ENCODE measurements at places on chromosomes 4 and X.

- no peak for DNase-seq
These were observed 40.8 kb upstream of the TADA2B start for GRCh38 chr4:7002336-7002735.

DNA sequence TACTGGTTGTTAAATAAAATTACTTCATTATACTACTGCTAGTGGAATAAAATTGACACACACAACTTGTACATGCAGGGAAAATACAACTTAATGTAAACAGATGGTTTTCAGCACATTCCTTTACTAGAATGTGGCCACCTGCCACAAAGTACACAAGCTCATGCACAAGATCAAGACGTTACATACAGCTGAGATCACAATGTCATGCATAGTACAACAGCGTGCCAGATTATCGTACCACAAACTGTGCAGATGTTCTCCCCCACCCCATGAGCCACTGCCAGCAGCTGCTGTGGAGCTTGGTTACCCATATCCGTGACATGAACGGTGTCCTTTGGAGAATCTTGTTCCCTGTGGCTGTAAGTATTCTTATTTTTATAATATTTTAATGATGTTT lies 27.7 kb downstream of the FBXO8 start:
- no peak for DNase-seq

GRCh38 chr4:97643179-97643578 lies 500.1 kb downstream of the STPG2 start:
- DNase-seq = no peak

DNA sequence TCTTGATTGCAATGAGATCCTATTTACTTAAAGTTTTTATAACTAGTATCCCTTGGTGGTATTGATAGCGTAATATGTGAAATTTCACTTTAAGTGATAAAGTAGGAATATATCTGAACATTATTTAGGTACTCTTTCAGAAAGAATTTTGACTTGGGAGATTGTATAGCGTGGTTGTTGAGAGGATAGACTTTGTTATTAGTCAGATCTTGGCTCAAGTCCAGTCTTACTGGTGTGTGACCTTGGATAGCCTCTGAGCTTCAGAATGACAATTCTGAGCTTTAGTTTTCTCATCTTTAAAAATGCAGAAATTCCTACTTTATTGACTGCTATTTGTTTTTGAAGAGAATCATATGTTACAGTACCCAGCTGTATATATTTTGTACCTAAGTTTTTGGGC lies 32.6 kb downstream of the DCK start:
- no peak for DNase-seq

DNA sequence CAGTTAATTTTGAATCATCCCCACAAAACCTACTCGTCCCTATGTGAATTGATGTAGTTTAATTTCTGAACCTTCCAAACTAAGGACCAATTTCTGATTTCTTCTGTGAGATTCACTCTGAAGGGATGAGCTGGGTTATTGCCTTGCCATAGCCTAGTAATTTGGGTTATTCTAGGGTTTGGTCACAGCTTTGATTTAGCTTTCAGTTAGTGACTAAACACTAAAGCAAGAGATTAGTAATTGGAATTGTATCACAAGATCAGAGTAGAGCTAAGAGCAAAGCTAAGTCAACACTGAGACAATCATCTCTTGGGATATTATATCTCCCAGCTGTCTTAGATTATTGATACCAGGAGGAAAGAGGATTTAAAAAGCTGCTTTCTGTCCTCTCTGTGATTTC lies 588.0 kb downstream of the CCSER1 start:
- no peak for DNase-seq

GRCh38 chrX:45842207-45842925 lies 641.7 kb upstream of the DIPK2B start:
- no peak for DNase-seq

GRCh38 chrX:117397844-117398243 lies 718.8 kb downstream of the KLHL13 start:
- DNase-seq = no peak

DNA sequence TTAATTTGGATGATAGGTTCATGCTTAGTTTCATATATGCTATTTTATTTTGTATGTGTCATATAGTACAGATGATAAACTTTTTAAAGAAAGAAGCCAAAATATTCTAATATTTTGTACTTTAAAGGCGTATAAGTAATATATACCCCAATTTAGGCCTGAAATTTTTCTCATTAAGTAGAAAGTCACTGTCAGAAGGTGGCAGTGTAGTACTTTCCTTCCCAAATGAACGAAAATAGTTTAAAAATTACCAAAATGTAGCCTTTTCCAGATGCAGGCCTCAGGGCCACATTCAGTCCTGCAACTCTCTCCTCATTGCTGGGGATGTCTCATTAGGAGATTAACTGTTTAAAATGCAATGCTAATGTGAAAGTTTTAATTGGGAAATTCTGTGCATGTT lies 1263.6 kb downstream of the C4orf33 start:
- DNase-seq = no peak

DNA sequence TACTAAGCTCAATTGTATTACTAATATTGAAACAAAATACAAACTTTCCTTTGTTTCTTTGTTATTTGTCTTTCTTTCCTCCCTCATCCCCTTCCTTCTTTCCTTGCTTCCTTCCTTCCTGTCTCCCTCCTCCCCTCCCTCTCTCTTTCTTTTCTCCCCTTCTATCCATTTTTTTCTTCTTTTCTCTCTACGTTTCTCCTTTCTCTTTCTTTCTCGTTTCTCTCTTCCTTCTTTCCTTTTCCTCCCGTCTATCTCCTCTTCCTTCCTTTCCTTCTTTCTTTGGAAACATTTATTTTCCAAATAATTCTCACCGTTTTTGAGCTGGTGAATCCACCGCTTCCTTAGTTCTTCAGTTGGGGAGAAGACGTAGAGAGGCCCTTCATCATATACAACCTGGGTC lies 16.3 kb downstream of the BTK start:
- no peak for DNase-seq

DNA sequence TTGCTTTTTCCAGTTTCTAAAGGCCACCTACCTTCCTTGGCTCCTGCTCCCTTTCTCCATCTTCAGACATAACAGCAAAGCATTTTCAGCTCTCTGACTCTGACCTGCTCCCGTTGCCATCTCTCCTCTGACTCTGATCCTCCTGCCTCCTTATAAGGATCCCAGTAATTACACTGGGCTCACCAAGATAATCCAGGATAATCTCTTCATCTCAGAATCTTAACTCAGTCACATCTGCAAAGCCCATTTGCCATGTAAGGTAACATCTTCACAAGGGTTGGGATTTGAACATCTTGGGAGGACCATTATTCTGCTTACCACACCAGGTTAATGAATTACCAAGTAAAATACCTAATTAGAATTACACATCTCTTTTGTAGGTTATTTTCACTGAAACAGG lies 41.3 kb upstream of the MAGED1 start:
- DNase-seq = no peak

GRCh38 chr4:41396214-41396613 lies 139.5 kb downstream of the UCHL1 start:
- DNase-seq = no peak

- DNase-seq = peak; percentile 5
These were observed 125.5 kb upstream of the MBNL3 start for GRCh38 chrX:132614297-132614696.

DNA sequence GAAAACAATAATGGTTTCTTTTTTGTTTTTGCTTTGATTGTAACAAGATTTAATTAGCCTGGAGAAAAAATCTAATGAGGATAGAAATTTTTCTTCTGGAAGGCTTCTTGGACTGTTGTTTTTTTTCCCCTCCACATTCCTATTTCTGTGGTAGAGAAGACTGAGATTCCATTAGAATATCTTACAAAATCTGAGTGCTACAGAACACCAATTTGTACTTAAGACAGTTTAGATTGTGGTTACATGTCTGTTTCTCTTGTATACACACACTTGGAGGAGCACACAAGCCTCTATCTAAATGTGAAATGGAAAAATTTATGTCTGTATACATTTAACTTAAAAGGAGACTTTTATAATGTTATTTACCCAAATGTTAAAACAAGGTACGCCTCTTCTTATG lies 176.9 kb upstream of the ARSJ start:
- no peak for DNase-seq

GRCh38 chrX:131830400-131831184 lies 192.5 kb upstream of the STK26 start:
- DNase-seq = peak; percentile 89

DNA sequence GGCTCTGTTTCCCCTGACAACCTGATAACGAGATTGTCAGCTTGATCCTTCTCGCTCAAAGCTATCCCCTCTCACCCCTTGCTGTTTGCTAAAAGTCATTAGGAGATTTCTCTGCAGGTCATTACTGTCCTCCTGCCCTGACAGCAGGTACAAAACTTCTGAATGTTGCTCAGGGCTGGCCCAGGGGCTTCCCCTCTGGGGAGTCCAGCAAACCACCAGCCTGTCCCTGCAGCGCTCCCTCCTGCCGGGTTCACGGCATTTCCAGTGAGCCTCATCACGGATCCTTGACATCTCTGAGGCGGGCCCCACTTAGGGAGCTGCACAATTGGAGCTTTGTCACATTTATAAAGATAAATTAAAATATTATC lies 5.2 kb upstream of the SORCS2 start:
- no peak for DNase-seq

DNA sequence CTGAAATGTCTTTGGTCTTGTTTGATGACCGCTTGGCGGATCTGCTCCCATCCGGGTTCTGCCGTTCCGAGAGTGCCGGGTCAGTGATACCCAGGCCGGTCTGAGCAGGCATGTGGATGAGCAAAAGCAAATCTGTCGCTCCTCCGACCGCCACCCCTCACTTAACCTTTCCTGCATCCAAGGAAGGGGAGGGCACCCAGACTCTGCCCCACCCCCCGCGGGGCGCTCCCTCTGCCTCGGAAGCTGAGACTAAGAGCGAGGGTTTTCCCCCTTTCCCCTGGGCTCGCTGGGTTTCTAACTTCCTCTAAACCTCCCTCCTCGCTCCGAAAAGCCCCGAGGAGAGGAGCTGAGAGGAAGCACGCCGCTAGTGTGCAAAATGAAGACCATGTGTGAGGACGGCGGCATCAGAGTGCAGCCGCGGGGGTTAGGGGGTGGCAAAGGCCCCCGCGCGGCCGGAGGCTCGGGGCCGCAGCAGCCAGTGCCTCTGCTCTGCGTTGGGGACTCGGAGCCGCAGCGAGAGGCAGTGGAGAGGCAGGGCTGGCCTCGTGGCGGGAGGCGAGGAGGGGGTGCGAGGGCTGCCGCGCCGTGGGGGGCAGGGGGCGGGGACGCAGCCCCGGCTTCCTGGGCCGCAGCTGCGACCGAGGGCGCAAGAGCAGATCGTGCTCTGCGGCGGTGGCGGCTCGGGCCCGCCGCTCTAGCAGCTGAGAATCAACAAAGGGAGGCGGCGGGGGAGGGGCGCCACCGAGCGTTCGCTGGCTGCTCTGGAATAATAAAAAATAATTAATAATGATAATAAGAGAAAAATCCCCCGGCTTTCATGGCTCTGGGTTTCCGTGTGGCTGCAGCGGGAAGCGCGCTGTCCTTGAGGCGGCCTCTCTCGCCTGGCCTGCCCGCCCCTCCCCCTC lies 55.8 kb upstream of the BCOR start:
- peak; percentile 69 for DNase-seq

- DNase-seq = no peak
These were observed 333.1 kb upstream of the IGFBP7 start for GRCh38 chr4:57443308-57443707.

DNA sequence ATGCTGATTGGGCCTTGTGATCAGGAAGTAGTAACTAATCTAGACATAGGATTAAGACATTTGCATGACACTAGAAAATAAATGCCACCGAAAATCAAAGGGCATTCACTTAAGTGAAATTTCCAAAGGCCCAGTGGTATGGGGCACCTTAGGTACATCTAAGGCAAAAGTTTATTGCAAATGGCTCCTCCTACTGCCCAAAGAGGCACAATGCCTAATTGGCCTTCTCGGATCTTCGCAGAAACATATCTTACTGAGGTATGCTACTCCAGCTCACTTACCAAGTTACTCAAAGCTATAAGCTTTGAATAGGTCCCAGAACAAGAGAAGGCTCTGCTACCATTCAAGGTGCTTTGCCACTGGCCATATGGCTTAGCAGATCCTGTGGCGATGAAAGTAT lies 174.8 kb upstream of the CXCL13 start:
- DNase-seq = no peak

- DNase-seq = no peak
These were observed 522.9 kb upstream of the SLIT2 start for GRCh38 chr4:19728773-19729172.

DNA sequence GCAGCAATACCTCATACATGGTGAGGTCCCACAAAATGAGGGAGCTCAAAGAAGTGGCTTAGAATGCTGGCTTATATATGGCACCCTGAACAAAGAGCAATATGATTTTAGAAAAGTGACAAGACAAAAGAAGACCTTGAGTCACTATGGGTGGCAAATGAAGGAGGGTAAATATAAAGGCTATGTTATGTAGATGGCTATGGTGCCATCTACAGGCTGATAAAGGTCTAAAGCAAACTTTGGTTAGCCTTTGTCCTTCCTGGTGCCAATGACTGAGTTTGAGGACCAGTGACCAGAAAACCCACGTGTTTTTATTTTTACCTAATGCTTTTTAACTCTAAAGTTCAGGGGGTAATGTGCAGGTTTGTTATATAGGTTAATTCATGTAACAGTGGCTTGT lies 151.8 kb downstream of the CCNG2 start:
- peak; percentile 3 for DNase-seq

DNA sequence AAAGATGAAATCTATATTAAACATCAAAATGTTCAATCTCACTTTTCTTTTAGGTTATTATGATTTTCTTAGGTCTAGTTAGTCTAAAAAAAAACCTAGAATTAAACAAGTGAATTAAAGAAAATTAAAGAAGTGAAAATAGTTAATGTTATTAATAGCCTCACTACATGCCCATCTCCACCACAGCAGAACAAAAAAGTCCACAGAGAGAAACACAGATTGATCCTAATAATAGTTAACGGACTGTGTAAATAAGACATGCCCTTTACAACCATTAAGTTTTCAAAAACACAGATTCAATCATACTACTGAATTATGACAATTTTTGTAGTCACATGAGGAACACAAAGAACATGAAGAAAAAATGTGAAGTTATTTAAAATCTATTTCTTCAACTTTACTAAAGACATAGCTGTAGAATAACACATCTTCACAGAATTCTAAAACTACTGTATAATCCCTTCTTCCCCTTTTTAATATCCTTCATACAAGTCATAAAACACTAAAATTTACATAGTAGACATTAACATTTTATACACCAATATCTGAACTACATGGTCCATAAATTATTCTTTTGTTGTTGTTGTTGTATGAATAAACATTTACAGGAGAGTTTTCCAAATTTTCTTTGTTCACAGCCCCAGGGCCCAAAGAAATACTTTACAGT lies 15.3 kb downstream of the HELQ start:
- no peak for DNase-seq

Measured in COR-L47 (cell line).